ENCODE measurements at places on chromosomes 7 and 10. TPM values are rescaled to one million over a fixed set of nuclear protein-coding genes. Genes with fewer than 3 reads are reported as not detected.

CTAGE8 gene
- not detected for total RNA-seq

CPN1 gene
- not detected for total RNA-seq

UCN3 gene
- total RNA-seq = not detected

- no peak for DNase-seq
Observed at GRCh38 chr10:75801661-75802060, 370.2 kb downstream of the LRMDA start.

DNA sequence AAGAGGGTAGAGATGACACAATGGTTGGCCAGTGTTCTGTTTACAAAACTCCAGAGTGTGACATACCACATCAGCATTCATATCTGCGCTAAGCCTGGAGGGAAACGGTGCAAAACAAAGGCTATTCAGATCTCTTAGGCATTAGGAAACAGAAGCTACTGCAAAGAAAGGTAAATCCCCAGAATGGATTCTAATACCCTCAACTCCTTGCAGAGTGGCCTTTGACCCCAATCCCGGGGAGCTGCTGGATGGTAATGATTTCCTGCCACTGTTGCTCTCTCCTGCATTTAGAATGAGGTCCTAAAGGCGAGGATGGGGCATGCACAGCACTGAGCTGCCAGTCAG, 65.2 kb downstream of the AOAH start:
- DNase-seq = peak; percentile 52

DNA sequence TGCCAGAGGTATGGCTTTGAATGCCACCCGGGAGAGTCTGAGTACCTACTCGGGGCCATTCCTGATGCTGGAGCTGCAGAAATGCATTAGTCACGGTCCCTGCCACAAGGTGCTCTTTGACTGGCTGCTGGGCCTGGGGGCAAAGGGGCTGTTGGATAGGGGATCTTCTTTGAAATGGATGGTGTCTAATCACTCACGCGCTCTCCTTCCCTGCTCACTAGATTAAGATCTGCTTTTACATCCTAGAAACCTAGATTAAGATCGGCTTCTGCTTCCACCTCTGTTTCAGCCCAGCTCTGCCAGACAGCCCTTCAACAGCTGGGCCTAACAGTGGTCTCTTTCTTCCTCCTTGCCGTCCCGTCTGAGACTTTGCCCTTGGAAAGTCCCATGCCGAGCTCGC, 57.2 kb downstream of the PAX2 start:
- DNase-seq = no peak

DNAJC1 gene
- 36.1 TPM for total RNA-seq

DNA sequence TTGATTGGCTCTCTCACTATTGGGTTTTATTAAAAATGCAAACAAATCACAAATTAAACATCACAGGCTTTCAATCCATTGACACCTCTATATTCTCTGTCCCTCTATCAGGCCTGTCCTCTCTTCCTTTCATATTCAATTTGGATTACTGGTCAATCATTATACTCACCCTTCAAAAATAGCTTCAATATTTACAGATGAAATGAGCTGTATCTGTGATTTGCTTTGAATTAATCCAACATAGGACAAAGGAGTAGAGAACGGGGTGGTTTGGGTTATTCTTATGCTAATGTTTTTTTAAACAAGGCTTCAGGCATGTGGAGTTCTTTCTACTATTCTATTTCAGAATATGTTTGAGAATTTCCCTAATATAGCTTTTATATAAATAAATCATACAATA, 2.3 kb downstream of the TAS2R39 start:
- DNase-seq = no peak

CHST3 gene
- 7.0 TPM for total RNA-seq

GRCh38 chr7:142896741-142897379, 11.3 kb upstream of the TRPV6 start:
- DNase-seq = no peak

ADAM12 gene
- 0.68 TPM for total RNA-seq

DNA sequence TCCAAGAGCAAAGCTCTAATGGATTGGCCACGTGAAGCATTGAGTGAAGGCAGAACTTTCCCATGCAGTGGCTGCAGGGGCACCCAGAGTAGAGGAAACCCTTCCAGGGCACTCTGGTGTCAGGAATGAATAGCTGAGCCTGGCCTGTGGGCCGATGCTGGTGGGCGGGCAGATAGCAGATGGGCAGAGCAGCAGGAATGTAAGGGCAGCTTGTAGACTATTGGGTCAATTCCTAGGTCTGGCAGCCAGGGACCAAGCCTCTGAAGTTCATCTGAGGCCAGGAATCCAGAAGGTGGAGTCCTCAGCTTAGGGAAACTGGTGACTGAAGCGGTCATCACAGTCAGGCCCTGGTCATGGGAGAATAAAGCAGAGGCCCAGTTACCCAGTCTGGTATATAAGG, 115.4 kb downstream of the TMEM178B start:
- DNase-seq = no peak

DNA sequence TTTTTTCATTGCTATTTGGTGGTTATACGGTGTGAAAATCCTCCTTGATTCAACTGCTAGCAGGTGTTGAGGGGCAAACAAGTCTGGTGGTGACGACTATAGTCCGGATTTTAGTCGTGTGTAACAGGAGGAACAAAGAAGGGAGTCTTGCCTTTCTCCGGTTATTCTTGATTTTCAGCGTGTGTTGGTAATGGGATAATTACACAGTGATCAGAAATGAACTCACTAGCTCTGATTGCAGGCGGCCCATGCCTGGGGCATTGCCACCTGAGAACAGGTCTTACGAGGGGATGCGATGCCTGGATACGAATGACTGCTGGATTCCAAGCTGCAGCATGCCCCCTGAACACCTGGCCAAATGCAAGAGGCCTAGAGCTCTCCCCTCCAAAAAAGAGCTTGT, 72.8 kb downstream of the CAMK1D start:
- DNase-seq = no peak

DNA sequence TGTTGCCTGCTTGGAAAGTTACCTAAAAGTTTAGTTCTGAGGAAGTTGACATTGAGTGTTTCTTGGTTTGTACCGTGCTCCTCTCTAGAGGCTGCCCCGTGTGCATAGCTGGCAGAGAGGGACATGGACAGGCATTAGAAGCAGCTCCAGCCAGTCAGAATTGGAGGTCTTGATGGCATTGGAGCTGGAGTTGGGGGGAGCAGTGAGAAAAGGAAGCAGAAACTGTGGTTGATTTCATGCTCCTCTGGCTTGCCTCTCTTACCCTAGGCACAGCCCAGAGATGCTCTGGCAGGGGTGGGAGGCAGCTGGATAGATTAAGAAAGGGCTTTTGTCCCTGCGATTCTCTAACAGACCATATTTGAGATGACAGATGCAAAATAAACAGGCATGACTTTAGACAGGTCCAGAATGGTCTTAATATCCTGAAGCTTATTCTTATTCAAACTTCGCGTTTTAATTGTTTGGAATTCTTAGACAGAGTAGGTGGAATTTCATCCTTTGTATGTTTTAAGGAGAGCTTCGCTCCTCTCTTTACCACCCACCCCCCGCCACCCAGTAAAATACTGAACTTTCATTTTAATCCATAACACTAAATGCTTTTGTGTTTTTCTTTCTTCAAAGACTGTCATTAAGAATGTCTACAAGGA, 73.5 kb upstream of the GLCCI1 start:
- no peak for DNase-seq

GRCh38 chr7:33854801-33855350, 50.5 kb upstream of the BMPER start:
- DNase-seq = no peak

DNA sequence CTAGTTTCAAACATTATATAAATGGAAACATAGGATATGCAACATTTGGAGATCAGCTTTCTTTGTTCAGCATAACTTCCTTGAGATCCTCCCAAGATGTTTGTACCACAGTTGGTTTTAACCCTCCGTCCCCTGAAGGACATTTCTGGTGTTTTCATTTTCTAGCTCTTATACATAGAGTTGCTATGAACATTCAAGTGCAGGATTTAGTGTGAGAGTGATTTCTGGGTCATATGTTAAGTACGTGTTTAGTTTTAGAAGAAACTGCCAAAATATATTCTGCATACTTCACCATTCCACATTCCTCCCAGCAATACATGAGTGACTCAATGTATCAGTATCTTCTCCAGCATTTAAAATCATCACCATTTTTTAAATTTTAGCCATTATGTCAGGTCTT, 588.7 kb upstream of the PFKP start:
- DNase-seq = no peak

- DNase-seq = peak; percentile 97
Observed at GRCh38 chr7:131071786-131072504, 255.7 kb upstream of the MKLN1 start.

EIF5AL1 gene
- 0.51 TPM for total RNA-seq

GNGT1 gene
- not detected for total RNA-seq

GRCh38 chr10:35642035-35642792, at the start of gene FZD8:
FZD8 (minus strand) TSS chr10:35642296; CDS start chr10:35641429, 867 bp downstream.
- peak; percentile 96 for DNase-seq

GRCh38 chr10:123390332-123390731, 236.1 kb downstream of the BUB3 start:
- DNase-seq = no peak

DNA sequence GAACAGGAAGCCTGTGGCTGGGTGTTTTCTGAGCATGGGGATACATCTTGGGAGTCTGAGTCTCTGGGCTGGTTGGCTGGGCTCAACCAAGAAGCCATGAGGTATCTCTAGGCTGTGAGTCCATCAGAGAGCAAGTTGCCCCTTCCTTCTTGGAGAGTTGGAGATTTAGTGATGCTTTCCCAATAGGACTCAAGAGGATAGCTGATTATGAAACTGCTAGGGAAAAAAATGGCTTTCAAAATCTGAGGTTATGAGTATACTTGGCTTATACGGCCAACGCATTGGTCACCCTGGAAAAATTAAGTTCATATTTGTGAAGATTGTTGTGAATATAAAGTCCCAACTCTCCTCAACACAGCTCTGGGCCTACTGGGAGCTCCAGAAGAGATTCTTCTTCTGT, 162.7 kb upstream of the KMT2E start:
- no peak for DNase-seq

LDB3 gene
- total RNA-seq = not detected

ABCB1 gene
- total RNA-seq = 4.6 TPM

GRID2IP gene
- total RNA-seq = not detected

DNA sequence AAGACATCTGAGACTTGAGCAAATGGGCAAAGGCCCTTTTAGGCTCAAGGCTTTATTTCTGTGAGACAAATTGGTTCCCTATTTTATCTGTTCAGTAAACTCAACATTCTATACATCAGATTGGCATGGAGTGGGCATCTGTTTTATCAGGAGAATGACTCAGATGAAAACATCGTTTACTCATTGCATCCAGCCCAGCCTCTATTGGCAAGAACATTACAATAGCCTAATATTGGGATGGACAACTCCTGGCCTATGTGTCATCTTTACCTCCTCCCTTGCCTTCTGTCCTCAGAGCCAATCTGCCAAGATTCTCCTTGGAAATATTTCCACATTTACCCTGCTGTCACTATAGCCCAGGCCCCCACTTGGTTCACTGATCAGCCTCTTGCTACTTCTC, 5.5 kb upstream of the BLNK start:
- DNase-seq = no peak

DNA sequence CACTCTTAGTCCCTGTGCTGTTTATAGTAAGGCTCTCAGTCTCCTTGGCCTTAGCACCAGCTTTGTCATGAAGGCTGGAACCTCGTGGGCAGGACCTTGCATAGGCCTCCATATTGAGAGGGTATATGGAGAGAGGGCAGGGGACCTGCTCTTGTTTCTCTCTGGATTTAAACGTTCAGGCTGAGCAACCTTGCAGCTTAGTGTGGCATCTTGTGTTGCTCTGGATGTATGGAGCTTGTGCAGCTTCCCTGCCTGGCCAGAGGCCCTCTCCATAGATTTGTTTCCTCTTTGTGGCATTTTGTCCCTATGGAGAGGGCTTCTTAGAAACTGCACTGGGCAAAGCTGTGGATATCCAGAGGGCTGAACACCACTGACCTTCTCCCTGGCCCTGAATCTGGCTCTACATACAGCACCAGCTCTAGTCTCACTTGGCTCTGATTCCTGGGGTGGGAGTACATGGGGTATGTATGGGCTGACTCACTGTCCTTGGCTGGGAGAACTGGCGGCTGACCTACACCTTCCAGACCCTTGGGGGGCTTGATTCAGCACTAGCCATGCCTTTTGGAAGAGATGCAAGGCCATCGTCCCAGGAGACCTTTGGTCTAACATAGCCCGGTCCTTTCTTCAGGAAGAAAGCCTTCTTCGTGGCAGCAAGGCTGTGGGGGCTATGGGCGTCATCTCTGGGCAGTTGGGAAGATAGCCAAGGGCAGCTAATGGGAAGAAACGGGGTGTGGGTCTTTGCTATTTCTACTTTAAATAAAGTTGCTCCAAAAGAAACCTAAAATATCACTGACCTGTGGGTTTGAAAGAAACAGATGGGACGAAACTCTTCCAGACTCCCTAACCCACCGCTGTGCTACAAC, 30.5 kb downstream of the ITPRIP start:
- peak; percentile 29 for DNase-seq

GRCh38 chr7:131970602-131971001, 414.2 kb upstream of the PODXL start:
- DNase-seq = peak; percentile 3

TMEM26 gene
- not detected for total RNA-seq

RARRES2 gene
- total RNA-seq = 1.9 TPM

GRCh38 chr7:43546231-43546630, 36.7 kb upstream of the STK17A start:
- DNase-seq = no peak

NOS3 gene
- total RNA-seq = 33.4 TPM

DNA sequence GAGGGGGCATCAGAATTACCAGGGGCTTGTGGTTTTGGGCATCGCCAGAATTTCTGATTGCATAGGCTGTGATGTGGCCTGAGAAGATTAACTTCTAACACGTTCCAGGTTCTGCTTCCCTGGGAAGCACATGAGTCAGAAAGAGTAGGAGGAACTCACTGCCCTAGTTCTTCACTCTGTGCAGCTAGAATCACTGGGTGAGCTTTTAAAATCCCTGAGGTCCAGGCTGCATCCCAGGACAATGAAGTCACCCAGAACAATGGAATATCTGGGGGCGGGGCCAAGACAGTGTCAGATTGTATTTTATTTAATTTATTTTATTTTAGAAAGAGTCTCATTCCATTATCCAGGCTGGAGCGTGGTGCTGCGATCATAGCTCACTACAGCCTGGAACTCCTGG, 636.5 kb downstream of the CALN1 start:
- no peak for DNase-seq

GRCh38 chr10:1410469-1411395, 326.6 kb downstream of the ADARB2 start:
- DNase-seq = no peak

GPNMB gene
- 0.68 TPM for total RNA-seq

ZNF727 gene
- 0.14 TPM for total RNA-seq
